T-helper 17 cell (primary cell): ENCODE measurements at places on chromosomes 1 and 21. TPM values are rescaled to one million over a fixed set of nuclear protein-coding genes. Genes with fewer than 3 reads are reported as not detected.
A peak's percentile ranks its signal among the peaks of the same experiment; 100 is the strongest.

Gene CELA2B
- total RNA-seq = not detected

Gene CD1E
- total RNA-seq = 0.42 TPM

- no peak overlapping the region for H3K4me3 ChIP-seq
- no peaks in the 10 kb centered on the region for H3K27me3 ChIP-seq
- no peak overlapping the region for H3K27ac ChIP-seq
- no peak for DNase-seq
- no peaks in the 10 kb centered on the region for H3K4me1 ChIP-seq
- H3K36me3 ChIP-seq = no peaks in the 10 kb centered on the region
Measured at GRCh38 chr1:177053648-177054047, 110.9 kb downstream of the ASTN1 start.

DNA sequence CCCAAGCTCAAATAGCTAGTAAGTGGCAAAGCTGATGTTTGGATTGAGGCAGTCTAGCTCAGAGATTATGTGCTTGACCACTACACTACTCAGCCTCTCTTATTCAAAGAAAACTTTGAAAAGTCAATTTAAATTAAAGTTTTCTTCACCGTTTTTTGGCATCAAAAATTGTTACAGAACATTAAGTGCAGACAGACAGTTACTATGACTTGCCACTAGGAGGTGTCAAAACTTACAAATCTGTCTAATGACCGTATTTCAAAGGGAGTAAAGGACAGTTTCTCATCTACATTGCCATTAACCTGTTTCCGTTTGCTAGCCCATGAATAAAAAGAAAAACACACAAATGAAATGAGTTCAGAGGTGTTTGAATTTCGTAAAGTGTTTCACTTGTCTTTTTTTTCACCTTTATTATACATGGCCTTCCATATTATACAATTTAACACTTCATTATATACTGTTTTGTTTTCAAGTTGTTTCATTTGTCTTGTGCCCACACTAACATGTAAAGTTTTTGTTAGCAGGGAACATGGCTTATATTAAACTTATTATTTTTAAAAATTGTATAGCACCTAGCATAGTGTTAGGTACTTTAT, 57.4 kb upstream of the MTF2 start:
- H3K4me1 ChIP-seq = peaks cover 6% of the 10 kb centered on the region
- DNase-seq = no peak
- H3K36me3 ChIP-seq = peaks cover 2% of the 10 kb centered on the region
- no peak overlapping the region for H3K27ac ChIP-seq

- no peaks in the 10 kb centered on the region for H3K36me3 ChIP-seq
- no peaks in the 10 kb centered on the region for H3K27me3 ChIP-seq
- H3K4me3 ChIP-seq = no peak overlapping the region
- no peak for DNase-seq
- no peaks in the 10 kb centered on the region for H3K4me1 ChIP-seq
- no peak overlapping the region for H3K27ac ChIP-seq
Measured at GRCh38 chr21:46051379-46051770, 46.5 kb upstream of the COL6A2 start.

DNA sequence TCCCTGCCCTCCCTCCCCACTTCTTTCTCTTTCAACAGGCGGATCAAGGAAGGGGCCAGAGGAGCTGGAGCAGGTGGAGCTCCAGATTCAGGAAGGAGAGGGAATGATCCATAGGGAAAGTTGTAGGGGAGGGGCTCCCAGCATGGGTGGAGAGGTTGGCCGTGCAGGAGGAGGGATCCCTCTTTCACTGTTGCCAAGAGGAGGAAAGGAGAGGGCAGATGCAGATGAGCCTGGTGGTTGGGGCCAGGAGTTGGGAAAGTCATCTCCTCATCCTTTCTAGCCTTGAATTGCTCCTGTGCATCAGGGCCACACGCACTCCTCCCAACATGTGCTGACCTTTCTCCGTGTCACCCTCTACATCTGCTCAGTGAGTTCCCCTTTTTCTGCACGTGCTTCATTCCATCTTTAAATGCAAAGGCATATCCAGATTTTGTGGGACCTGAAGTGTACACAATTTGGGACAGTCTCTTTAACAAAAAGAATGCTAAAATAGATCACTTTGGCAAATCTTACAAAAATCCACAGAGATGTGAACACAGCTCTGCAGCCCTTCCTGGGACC, 32.4 kb downstream of the ZBTB18 start:
- DNase-seq = no peak
- H3K4me1 ChIP-seq = peaks cover 3% of the 10 kb centered on the region
- no peak overlapping the region for H3K4me3 ChIP-seq
- peaks cover 7% of the 10 kb centered on the region for H3K36me3 ChIP-seq
- H3K27ac ChIP-seq = no peak overlapping the region

DNA sequence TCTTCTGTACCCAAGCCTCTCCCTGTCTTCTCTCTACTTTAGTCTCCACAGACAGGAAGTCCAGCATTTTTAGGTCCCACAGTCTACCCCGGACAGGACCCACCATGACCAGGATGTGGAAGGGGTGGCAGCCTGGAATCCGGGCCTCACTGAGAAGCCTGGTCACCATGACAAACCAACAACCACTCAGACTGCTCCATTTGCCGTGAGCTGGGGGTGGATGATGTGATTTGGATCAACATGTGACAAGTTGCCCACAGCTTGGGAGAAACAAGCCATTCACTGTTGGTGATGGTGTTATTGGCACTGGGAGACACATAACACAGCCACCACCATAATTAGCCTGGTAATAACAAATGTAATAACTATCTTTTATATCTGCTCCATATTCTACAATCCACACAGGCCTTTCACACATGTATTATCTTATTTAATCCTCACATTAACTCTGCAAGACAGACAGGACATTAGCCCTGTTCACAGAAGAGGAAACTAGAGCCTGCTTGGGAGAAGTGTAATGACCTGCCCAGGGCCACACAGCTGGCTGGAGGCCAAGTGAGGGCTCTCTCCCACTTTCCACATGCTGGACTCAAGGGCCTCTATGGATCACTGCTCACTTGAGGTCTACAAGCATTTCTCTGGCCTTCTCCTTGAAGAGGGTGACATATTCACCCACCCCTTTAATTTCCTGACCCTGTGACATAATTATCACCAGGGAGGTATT, 22.9 kb downstream of the MEF2D start:
- H3K4me3 ChIP-seq = no peak overlapping the region
- no peaks in the 10 kb centered on the region for H3K27me3 ChIP-seq
- peaks cover 30% of the 10 kb centered on the region for H3K4me1 ChIP-seq
- peak overlapping the region; percentile 80 for H3K27ac ChIP-seq
- peaks cover 16% of the 10 kb centered on the region for H3K36me3 ChIP-seq
- DNase-seq = no peak

- H3K27ac ChIP-seq = no peak overlapping the region
- no peaks in the 10 kb centered on the region for H3K36me3 ChIP-seq
- peaks cover 29% of the 10 kb centered on the region for H3K27me3 ChIP-seq
Measured at GRCh38 chr1:22888320-22889075, 84.2 kb downstream of the LACTBL1 start.

DNA sequence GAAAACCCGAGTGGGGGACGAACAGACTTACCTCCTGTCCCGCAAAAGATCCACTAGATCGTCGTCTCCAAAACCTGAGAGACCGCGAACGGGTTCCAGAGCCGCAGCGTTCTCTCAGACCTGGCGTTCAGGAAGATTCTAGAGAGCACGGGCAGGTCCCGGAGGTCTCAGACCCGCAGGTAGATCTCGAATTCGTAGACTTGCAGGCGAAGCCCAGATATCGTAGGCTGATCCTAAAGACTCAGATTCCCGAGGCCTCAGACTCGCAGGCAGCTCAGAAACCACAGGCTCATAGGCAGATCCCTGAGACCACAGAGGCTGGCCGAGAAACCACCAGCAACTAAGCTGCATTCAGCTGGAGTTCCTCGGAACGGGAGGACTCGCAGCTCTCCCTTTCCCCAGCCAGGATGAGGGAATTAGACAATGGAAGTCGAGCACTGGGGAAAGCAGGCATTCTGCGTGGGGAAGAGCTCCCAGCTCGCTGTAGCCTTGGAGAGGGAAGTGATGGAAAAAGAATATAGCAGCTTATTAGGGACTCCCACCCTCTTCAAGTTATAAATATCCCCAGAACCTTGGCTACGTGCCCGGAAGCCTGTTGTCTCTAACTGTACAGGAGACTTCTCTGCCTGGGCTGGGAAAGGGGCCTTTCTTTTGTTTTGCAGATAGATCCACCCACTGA, at the start of gene ZNF436:
Gene ZNF436 (minus strand): TSS at position 502 of the 679 bp plus-strand sequence. CDS start 1,831 bp downstream, outside the sequence.
- H3K27me3 ChIP-seq = no peaks in the 10 kb centered on the region
- H3K4me3 ChIP-seq = peak within 1 kb of the TSS; percentile 98
- H3K27ac ChIP-seq = peak within 1 kb of the TSS; percentile 91
- H3K36me3 ChIP-seq = no peaks in the 10 kb centered on the region
- DNase-seq = no peak
- peaks cover 20% of the 10 kb centered on the region for H3K4me1 ChIP-seq

DNA sequence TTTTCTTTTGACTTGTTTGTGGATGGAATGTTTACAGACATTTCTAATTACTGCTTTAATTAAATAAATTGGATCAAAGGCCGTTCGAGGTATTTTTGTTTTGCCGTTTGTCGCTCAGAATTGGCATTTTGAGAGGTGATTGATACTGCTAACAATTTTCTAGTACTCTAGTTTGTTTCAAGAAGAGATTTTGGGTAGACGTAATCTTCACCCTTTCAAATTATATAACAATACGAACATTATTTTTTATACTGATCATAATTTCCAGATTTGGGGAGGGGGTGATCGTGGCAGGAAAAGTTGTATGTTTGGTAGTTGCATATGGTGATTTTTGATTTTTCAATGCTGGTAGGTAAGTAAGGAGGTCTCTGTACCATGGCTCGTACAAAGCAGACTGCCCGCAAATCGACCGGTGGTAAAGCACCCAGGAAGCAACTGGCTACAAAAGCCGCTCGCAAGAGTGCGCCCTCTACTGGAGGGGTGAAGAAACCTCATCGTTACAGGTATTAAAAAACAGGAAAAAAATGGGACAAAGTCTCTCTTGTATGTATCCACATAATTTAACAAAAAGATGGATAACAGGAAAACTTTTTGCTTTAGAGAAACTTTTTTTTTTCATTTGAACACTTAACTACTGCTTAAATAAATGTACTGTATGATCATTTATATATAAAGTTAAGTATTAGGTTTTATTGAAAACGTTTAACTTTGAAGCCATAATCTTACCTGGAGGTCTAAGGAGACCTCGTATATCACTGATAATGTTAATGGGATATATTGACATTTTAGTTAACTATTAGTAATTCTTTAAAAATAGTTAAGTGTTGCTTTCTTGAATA, 1.7 kb downstream of the H3-3A start:
- no peak for DNase-seq
- peak overlapping the region; percentile 98 for H3K27ac ChIP-seq
- no peaks in the 10 kb centered on the region for H3K27me3 ChIP-seq
- peaks cover 45% of the 10 kb centered on the region for H3K4me1 ChIP-seq
- peaks cover 3% of the 10 kb centered on the region for H3K36me3 ChIP-seq
- H3K4me3 ChIP-seq = peak overlapping the region; percentile 98

DNA sequence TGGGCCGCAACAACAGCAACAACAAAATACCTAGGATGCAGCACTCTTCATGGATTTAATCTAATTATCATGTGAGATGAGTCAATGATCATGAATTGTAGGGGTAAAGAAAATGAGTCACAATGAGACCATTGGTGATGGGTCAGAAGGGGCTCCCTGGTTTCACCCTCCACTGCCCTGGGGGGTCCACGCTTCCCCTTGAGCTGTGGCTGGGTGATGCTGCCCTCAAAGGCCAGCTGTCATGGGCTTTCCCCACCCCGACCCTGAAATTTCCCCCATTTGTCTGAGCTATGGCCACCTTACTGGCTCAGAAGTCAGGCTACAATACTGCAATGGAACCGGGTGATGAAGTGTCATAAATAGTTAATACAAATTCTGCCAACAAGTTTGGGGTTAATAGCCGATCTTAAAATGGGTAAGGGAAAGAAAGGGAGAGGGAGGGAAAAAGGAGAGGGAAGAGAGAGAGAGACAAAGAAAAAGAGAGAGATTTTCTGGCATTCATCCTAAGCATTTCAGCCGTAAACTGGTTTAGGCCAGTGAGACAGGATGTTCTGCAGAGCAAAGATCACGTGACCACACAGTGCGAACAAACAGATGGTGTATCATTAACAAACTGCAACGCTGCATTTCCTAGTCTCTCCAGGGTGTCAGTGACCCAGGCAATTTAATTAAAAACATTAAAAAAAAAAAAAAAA, 143.4 kb upstream of the ERRFI1 start:
- H3K27ac ChIP-seq = peak overlapping the region; percentile 53
- H3K4me1 ChIP-seq = peaks cover 20% of the 10 kb centered on the region
- DNase-seq = no peak
- H3K4me3 ChIP-seq = peak overlapping the region; percentile 16
- H3K27me3 ChIP-seq = no peaks in the 10 kb centered on the region

- no peak overlapping the region for H3K4me3 ChIP-seq
- no peaks in the 10 kb centered on the region for H3K36me3 ChIP-seq
- no peak overlapping the region for H3K27ac ChIP-seq
- no peaks in the 10 kb centered on the region for H3K4me1 ChIP-seq
- no peaks in the 10 kb centered on the region for H3K27me3 ChIP-seq
Measured at GRCh38 chr21:18443085-18443484, 39.5 kb upstream of the TMPRSS15 start.

DNA sequence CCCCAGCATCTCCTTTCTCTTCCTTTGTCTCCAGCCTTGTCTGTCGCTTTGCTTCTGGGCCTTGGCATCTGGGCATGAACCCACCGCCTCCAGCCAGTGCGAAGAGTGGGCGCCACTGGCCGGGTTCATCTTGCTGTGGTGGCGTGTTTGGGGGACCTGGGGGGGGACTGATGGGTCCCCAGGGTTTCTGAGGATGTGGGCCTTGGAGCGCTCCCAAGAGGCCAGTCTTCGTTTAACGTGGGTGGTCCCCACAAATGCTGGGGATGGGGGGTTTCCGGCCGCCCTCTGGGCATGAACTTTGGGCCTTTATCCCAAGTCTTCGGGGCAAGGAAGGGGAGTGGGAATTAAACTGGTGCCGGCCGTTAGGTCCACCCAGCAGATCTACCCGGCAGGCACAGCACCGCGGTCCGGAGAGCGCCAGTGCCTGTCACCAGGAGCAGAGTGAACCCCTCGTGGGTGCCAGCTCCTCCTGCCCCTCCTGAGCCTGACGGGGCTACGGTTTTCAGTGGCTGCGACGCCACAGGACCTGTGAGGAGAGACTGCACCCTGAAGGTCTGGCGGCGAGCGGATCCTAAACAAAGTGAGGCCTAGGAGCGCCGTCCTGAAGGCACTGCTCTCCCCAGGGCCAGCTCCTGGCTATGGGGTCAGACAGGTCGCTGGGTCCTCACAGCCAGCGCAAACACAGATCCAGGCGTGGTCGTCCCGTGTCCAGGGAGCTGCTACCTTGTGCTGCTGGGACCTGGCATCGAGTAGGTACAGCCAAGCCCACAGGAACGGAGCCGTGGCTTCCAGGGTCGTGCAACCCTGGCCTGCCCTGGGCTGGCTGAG, 12.1 kb upstream of the C1orf174 start:
- peak overlapping the region; percentile 56 for H3K4me3 ChIP-seq
- DNase-seq = no peak
- H3K36me3 ChIP-seq = no peaks in the 10 kb centered on the region
- peaks cover 11% of the 10 kb centered on the region for H3K27me3 ChIP-seq
- no peak overlapping the region for H3K27ac ChIP-seq

GRCh38 chr1:55418208-55419000, 203.2 kb upstream of the USP24 start:
- no peak overlapping the region for H3K27ac ChIP-seq
- H3K36me3 ChIP-seq = no peaks in the 10 kb centered on the region
- no peak overlapping the region for H3K4me3 ChIP-seq
- H3K27me3 ChIP-seq = peaks cover 7% of the 10 kb centered on the region
- DNase-seq = no peak

- peaks cover 22% of the 10 kb centered on the region for H3K4me1 ChIP-seq
- H3K27me3 ChIP-seq = no peaks in the 10 kb centered on the region
- DNase-seq = no peak
- H3K27ac ChIP-seq = no peak overlapping the region
- H3K4me3 ChIP-seq = no peak overlapping the region
- H3K36me3 ChIP-seq = no peaks in the 10 kb centered on the region
Measured at GRCh38 chr1:31902510-31902860, 35.7 kb downstream of the PTP4A2 start.
